ENCODE measurements at places on chromosomes 11 and 22.
A peak's percentile ranks its signal among the peaks of the same experiment; 100 is the strongest.

GRCh38 chr11:134786636-134787035, 374.6 kb upstream of the B3GAT1 start:
- no peak overlapping the region for H3K27ac ChIP-seq
- no peak overlapping the region for H3K4me3 ChIP-seq
- H3K27me3 ChIP-seq = peaks cover 22% of the 10 kb centered on the region
- DNase-seq = no peak
- no peaks in the 10 kb centered on the region for H3K36me3 ChIP-seq

GRCh38 chr11:117328375-117329010, 839 bp downstream of the CEP164 start:
- peaks cover 5% of the 10 kb centered on the region for H3K4me1 ChIP-seq
- peaks cover 3% of the 10 kb centered on the region for H3K36me3 ChIP-seq
- H3K27ac ChIP-seq = no peak overlapping the region
- H3K4me3 ChIP-seq = no peak overlapping the region
- no peak for DNase-seq

DNA sequence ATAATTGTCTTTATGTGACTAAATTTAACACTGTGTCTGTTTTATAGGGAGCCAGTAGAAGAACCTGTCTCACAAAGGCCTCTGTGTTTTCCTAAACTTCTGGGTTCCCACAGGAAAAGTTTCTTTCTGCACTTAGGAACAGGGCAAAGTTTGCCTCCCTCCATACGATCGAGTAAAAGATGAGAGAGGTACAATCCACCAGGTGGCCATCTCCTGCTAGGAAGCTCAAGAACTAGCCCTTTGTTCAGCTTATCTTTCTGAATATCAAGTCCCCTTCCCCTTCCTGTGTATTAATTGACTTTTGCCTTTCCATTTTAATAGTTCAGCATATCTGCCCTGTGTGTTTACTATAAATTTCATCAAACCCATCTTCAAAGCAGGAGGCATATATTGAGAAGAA, 18.0 kb downstream of the CSNK2A3 start:
- H3K36me3 ChIP-seq = no peaks in the 10 kb centered on the region
- H3K27me3 ChIP-seq = peaks cover 10% of the 10 kb centered on the region
- no peaks in the 10 kb centered on the region for H3K4me1 ChIP-seq
- H3K4me3 ChIP-seq = no peak overlapping the region
- H3K27ac ChIP-seq = no peak overlapping the region
- no peak for DNase-seq

DNA sequence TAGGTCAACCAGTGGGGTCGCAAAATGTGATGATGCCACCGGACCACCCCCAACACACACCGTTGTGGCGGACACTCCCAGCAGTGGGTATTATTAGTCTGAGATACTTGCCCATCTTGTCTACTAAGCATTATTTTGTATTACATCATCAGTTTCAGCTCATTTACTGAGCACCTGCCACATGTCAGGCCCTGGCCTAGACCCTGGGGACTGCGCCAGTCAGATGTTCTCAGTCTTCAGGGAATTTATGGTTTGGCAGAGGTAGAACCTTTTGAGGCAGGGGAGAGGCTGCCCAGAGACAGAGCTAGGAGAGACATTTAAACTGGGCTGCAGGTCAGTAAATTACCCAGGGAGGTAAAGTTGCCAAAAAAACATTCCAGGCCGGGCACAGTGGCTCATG, 43.1 kb upstream of the GCAT start:
- no peak overlapping the region for H3K27ac ChIP-seq
- DNase-seq = no peak
- H3K4me1 ChIP-seq = no peaks in the 10 kb centered on the region
- H3K4me3 ChIP-seq = no peak overlapping the region
- H3K27me3 ChIP-seq = no peaks in the 10 kb centered on the region

- H3K4me3 ChIP-seq = no peak overlapping the region
- H3K27ac ChIP-seq = no peak overlapping the region
- H3K27me3 ChIP-seq = no peaks in the 10 kb centered on the region
- peak; percentile 6 for DNase-seq
- H3K36me3 ChIP-seq = peaks cover 21% of the 10 kb centered on the region
Measured at GRCh38 chr11:12160231-12160630, 49.8 kb downstream of the MICAL2 start.

DNA sequence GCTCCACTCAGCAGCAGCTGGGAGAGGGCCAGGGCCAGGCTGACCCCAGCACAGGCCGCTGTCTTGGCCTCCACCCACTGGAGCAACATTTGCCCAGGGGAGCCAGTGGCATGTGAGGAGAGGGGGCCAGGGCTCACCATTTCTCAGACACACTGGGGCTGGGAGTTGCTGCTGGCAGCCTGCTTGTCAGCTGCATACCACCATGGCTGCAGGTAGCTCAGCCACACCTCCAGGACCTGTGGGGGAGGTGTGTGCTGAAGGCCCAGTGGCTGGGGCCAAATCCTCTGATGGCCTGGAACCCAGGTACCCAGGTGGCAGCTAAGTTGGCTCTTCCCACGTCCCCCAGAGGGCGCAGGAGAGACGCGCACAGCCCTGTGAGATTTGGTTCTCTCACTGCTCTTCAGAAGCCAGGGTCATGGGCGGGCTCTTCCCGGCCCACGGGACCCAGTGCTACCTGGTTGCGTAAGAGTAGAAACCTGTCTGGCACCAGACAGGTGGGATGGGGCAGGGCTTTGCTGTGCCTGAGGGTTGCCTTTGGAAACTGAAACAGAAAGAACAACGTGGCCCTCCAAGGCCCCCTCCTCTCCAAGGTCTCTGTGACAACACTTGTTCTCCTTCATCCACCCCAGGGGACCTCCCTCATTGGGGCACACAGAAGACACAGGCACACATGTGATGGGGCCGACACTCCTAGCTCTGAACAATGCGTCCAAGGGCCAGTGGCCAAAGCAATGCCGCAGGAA, 98.8 kb downstream of the MED15 start:
- H3K4me3 ChIP-seq = no peak overlapping the region
- DNase-seq = peak; percentile 80

DNA sequence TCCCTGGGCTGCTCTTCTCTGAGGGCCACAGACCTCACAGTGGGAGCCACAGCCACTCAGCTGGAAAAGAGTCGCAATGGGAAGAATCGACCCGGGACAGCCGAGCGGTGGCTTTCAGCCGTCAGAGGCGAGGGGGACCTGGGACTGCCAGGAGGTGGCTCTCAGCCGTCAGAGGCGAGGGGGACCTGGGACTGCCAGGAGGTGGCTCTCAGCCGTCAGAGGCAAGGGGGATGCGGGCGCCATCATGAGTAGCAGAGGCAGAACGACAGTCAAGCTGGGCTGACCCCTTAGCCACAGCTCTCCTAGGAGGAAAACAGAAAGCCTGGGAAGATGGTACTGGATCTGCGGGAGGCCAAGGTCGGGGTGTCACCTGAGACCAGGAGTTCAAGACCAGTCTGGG, 14.9 kb upstream of the MUC2 start:
- peaks cover 14% of the 10 kb centered on the region for H3K27me3 ChIP-seq
- peak; percentile 4 for DNase-seq
- peaks cover 8% of the 10 kb centered on the region for H3K4me1 ChIP-seq
- no peaks in the 10 kb centered on the region for H3K36me3 ChIP-seq
- no peak overlapping the region for H3K4me3 ChIP-seq

Measured in activated CD4-positive, alpha-beta memory T cell treated with anti-CD3 and anti-CD28 coated beads for 36 hours (primary cell).